Hematopoietic multipotent progenitor cell (in vitro differentiated cells): ENCODE measurements at places on chromosomes 4 and X. TPM values are rescaled to one million over a fixed set of nuclear protein-coding genes. Genes with fewer than 3 reads are reported as not detected.

MAGEE1 gene
- total RNA-seq: 2.4 TPM

DNA sequence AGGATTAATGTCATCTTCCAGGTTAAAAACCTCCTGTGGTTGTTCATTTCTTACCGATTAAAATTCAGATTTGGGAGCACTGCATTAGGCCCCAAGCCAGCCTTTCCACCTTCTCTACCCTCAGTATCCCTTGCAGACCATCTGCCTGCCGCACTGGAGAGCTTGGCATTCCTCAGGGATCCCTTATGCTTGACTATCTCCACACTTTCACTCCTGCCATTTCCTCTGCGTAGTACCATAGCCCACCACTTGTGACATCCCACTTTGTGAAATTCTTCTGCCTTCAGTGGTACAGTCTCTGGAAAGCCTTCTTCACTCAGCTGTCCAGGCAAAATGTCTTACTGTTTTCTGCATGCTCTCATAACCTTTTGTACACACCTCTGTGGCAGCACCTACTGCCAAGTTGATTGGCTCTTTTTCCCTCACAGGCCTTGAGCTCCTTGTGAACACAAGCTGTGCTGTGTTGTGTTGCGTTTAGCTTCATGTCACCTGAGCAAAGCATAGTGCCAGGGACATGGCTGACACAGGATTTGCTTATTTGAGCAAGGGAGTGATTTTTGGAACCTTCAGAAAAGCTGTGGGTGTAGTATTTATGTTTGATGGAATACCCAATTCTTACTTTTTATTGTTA, 156.4 kb downstream of the ARX start:
- no peak for DNase-seq

DNA sequence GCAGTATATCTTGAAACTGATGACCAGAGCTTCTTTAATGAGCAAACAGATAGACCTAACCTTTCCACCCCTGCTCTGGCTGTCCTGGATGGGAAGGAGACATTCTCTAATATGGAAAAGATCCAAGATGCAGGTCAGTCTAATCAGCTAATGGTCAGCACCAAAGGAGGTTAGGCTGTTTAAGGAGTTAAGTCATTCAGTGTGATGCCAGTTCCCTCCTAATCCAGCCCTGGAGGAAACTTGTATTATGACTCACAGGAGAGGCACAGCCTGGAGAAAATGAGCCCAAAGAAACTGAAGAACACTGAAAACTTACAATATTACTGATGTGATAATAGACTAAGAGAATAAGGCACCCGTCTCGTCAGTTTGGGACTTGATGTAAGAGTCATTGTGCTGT, 323.0 kb downstream of the HNRNPD start:
- no peak for DNase-seq

- DNase-seq: no peak
These were observed 5.9 kb upstream of the PLAC1 start for GRCh38 chrX:134664202-134664601.

- no peak for DNase-seq
These were observed 2.0 kb downstream of the BMPR1B start for GRCh38 chr4:94759767-94760211.
